ENCODE measurements at places on chromosomes 4 and X.

DNA sequence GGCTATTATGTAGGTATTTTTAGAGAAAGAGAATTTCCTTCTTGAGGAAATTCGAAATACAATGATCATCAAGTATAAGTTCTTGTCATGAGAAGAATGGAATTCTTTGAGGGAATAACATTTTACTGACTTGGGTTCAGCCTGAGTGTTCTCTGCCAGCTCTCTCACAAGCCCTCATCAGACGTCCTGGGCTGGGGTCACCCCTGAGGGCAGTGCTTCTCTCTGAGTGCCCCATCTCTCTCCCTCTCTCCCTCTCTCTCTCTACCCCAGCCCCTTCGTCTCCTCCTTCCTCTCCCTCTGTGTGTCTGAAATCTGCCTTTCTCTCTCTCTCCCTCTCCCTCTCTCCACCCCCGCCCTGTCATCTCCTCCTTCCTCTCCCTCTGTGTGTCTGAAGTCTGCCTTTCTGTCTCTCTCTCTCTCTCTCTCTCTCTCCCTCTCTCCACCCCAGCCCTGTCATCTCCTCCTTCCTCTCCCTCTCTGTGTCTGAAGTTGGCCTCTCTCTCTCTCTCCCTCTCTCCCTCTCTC is 241.7 kb upstream of the PSAPL1 start:
- no peak for DNase-seq

- no peak for DNase-seq
These were observed 33.3 kb upstream of the GPC4 start for GRCh38 chrX:133448512-133449076.

DNA sequence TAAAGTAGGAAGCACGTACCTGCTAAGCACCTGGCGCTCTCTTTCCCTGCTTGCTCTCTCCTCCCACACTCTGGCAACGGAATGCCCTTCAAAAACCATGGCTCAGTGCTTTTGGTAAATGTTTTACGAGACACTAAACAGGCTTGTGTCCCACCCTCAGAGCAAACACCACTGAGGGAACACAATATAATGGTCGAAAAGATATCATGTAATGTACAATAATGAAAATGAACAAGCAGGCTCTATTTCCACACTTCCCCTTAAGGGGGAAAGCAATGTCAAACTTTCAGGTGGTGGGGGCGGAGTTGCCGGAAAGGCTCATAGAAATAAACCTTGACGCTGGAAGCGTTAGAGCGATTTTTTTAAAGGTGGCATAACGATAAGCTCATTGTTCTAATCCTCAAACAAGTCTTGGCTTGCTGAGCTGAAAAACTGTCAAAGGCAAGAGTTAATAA is 115.1 kb downstream of the RBM47 start:
- no peak for DNase-seq

DNA sequence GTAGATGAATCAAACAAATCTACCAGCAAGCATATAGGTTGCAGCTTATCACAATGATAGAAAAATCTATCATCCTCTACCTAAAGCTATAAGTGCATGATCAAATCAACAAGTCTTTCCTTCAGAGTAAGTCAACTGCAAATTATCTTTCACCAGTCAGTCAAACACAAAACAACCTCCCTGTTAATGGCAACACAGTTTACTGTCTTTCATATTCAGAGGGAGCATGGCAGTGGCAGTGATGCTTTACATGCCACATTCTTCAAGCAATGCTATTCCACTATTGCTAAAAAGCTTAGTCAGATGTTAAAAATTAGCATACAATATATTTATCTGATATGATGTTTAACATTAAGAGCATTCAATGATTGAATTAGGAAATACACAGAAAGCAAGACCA is 245.1 kb upstream of the KLHL4 start:
- no peak for DNase-seq

GRCh38 chr4:187724456-187724855 is 271.1 kb upstream of the ZFP42 start:
- no peak for DNase-seq

DNA sequence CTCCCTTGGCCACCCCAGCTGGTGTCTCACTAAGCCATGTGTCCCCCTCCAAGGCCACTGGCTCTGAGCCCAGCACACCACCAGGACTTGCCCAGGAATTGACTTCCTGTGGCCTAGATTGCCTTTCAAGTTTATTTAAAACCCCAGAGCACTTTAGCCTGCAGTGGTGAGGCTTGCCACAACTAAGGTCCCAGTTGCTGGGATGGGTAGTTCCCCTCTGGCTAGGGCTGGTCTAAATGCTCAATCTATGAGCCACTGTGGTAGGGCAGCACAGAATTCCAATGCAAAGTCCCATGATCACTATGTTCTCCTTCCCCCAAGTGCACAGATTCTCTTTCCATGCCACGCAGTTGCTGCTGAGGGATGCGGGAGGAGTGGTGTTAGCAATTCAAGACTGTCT is 61.1 kb upstream of the HCCS start:
- no peak for DNase-seq

GRCh38 chr4:22730021-22730420 is 37.3 kb downstream of the GBA3 start:
- DNase-seq = no peak

GRCh38 chr4:135548711-135549110 is 1347.1 kb upstream of the PABPC4L start:
- no peak for DNase-seq

DNA sequence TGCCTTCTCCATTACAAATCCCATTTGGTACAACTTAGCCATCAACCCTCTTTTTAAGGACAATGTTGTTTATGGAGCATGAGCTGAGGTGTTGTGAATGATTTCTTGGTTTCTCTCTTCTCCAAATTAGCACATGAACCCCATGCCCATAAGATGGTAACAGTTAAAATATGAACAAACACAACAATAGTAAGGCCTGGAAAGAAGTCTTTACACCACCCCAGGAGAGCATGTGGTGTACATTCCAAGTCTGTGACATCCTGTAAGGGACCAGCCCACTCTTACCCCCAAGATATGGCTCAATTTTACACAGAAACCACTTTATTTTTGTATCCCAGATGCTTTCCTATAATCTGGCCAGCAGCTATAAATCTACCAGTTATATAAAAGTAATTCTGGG is 226.1 kb downstream of the COX18 start:
- no peak for DNase-seq

- DNase-seq = no peak
These were observed 85.1 kb upstream of the AP1S2 start for GRCh38 chrX:15939737-15940136.

DNA sequence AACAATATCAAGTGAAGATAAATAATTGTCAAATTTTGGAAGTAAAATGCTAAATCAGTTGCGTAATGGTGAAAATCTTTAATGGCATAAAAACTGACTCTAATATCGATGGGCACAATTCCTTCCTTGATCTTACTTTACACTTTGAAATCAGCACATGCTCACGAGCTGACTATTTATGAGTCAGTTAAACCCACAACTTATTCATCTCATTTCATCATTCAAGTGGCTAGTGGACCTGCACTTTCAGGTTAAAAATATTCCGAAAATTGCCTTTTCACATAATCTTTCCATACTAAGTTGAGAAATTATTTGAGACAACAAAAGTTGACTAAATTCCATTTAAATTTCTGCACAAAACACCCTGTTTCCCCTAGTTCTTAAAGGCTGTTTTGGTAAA is 582.1 kb upstream of the TENM3 start:
- no peak for DNase-seq

- no peak for DNase-seq
These were observed 17.5 kb downstream of the SH3BP2 start for GRCh38 chr4:2810388-2810787.

DNA sequence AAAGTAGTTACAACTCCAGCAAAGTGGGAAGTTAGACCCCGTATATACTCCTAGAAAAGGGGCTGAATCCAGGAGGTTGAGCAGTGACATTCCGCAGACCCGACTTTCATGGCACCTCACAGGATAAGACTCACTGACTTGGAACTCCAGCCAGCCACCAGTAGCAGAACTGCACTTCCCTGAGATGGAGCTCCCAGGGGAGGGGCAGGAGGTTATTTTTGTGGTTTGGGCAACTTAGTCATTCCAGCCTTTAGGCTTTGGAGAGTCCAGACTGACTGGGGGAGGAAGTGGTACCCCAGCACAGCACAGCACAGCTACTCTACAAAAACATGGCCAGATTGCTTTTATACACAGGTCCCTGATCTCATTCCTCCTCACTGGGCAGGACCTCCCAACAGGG is 319.1 kb downstream of the PCDH19 start:
- DNase-seq = no peak

GRCh38 chr4:174561560-174561959 is 39.3 kb upstream of the HPGD start:
- DNase-seq = no peak

GRCh38 chr4:123667496-123667895 is 270.9 kb downstream of the SPRY1 start:
- no peak for DNase-seq

DNA sequence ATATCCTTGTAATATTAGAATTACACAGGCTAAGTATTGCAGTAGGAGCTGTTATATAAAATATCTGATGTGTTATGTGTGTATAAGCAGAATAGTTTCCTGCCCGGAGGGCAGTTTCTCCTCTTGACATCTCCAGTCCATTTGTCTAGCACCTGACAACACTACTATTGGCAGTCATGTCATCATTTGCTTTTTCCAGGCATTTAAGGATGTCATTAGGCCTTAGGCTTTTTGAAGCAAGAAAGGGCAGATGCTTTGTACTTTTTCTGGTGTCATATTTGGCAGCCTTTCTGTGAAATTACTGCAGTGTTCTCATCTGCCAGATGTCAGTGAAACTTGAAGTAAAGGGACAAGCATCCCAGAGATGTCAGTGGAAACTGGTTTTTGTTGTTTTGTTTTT is 2017.6 kb upstream of the IGFBP7 start:
- DNase-seq = no peak

- no peak for DNase-seq
These were observed 141.7 kb downstream of the PAPSS1 start for GRCh38 chr4:107578321-107578720.

DNA sequence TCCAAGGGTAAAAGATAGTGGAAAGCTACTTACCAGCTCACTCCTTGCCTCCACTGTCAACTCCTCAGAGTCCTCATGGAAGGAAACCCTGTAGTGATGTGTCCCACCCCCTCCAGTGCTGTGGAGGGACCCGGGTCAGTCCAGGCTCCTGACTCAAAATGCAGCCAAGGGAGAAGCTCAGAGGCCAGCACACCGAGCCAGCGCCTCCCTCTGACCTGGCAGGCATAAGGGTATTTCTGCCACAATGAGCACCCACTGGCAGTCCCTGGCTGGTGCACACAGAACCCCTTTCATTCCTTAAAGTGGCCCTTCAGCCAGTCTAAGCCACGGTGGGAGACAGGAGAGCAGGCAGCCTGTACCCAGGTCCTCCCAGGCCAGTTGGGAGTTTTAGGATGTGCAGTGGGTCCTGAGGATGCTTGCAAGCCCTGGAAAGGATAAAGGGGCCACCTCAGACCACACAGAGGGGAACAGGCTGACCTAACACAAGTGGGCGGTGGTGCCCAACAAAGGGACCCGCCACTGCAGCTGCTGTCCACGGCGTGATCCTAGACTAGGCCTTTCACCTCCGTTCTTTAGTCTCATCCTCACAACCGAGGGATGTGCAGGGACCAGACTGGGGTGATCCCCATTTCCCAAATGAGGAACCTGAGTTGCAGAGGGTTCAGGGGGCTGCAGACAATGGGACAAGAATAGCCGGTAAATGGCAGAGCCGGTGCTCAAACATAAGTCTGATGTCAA is 5.7 kb downstream of the JAKMIP1 start:
- no peak for DNase-seq

- no peak for DNase-seq
These were observed 72.1 kb downstream of the HTRA3 start for GRCh38 chr4:8341691-8342090.

GRCh38 chrX:39439906-39440798 is 638.9 kb downstream of the MID1IP1 start:
- DNase-seq = no peak

DNA sequence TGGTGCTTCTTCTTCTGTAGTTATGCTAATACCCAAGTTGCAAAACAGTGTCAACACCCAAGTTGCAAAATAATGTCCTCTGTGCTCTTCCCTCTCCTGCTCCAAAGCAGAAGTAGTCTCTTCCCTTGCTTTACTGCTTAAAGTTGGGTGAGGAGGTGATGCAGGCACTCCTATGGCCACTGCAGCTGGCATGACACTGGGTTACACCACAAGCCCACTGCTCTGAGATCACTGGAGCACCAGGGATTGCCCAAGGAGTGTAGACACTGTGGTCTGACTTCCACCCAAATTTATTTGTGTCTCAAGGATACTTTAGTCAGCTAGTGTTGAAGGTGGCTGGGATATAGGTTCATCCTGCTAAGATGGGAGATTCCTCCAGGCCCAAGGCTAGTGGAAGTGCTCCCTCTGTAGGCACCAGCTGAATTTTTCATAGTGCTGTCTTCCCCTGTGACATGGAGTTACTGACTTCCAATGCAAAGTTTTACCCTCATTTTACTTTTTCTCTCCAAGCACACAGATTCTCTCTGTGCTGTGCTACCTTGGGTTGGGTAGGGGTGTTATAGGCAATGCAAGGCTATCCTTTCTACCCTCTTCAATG is 196.2 kb upstream of the TENT5D start:
- DNase-seq = no peak

GRCh38 chr4:89640620-89641366 is 196.2 kb downstream of the SNCA start:
- DNase-seq = peak; percentile 45

- DNase-seq = no peak
These were observed 355.7 kb upstream of the NOCT start for GRCh38 chr4:138659812-138660316.

GRCh38 chr4:40552536-40552935 is 77.1 kb downstream of the RBM47 start:
- no peak for DNase-seq
